ENCODE measurements at places on chromosomes 16 and 17.

DNA sequence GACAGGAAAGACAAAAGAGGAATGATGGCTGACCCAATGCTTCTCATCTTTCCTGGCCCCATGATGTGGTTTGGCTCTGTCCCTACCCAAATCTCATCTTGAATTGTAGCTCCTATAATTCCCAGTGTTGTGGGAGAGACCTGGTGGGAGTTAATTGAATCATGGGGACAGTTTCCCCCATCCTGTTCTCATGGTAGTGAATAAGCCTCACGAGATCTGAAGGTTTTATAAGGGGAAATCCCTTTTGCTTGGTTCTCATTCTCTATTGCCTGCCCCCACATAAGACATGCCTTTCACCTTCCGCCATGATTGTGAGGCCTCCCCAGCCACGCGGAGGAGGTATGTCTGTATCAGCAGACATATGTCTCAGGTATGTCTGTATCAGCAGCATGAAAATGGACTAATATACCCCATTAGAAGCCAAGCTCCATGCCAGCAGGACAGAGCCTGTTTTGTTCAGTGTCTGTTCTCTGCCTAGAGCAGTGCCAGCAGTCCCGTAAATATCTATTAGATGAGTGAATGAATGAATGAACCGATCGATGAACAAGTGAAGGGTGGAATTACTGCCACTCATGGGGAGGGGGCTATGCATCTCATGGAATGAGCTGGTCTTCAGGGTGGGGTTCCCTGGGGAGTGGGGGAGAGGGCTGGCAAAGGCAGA, 304.4 kb downstream of the SOX9 start:
- no peak for DNase-seq

DNA sequence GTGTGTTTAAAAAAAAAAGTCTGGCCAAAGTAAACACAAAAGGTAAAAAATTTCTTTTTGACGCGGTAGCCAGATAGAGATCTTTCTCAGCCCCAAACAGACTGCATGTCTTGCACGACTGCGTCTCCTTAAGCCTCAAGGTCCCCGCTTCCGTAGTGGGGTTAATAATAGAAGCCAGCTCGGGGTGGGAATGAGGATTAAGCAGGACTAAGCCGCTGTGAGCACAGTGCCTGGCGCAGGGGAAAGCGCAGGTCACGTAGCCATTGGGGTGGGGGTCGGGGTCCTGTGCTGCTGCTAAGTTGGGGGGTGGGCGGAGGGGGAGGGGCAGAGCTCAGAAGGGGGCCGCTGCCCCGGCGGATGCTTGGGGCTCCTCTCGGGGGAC, 521 bp downstream of the GGA2 start:
- DNase-seq, result no peak

DNA sequence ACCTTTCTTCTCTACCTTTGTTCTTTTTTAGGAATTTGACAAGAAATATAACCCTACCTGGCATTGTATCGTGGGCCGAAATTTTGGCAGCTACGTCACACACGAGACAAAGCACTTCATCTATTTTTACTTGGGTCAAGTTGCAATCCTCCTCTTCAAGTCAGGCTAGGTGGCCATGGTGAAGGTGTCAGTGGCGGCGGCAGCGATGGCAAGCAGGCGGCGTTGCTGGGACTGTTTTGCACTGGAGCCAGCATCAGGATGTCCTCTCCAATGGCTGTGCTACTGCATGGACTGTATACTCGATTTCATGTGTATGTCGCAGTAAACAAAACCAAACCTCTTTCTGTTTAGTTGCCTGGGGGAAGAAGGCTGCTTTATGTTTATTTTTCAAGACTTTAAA, 5.9 kb downstream of the DYNLL2 start:
- DNase-seq, result no peak

DNA sequence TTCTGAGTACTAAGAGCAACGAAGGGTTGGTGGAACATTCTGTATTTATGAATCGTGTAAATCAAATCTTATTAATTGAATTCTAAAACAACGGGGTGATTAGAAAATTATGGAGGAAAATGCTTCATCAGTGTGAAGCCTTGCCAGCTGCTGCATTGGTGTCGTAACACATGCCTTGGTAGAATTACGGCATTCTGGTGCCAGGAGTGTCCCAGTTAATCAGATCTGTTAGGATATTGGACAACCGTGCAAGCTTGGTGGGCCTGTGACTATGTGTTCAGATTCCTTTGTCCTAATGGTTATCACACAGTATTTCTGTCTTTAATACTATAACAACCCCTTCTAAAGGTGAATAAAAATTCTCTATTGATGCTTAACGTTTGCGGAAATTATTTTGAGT, 44.2 kb upstream of the TANC2 start:
- DNase-seq, result no peak

DNA sequence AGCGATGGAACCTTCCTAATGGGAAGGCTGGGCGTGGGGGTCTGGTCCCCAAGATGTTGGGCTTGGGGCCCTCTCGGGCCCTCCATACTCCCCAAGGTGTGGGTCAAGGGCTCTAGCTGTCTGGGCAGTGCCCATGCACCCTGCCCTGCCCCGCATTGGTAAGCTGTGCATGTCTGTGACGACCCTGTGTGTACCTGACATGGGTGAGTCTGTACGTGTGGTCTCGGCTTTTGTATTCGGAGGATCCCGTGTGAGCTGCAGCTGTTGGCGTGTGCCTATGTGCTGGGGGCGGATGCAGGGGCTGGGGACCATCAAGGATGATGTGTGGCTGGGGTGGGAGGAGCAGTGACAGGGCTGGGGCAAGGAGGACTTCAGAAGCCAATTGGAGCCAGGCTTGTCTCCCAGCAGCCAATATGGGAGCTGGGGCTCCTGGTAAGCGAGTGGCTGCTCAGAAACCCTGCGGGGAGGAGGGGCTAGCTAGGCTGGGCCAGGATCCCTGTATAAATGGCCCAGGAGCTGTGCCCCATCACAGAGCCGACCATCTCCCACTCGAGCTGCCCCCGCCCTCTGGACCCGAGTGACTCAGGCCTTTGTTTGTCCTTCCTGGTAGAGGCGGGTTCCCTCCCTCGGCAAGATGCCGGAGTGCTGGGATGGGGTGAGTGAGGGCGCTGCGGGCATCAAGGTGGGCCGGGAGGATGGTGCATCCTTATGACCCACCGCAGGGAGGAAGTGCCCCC, at the start of gene NDRG4:
Gene NDRG4 (plus strand): TSS at position 529 of the 737 bp plus-strand sequence. CDS start 106 bp downstream, at position 635.
- peak; percentile 98 for DNase-seq

All from BE2C (cell line).